Heart right ventricle (tissue), 16 donors: ENCODE measurements at places on chromosomes 2 and 18. TPM values are rescaled to one million over a fixed set of nuclear protein-coding genes. Genes with fewer than 3 reads are reported as not detected.

HMSD gene
- not detected for total RNA-seq

- no peak for DNase-seq
These were observed 234.0 kb downstream of the GBX2 start for GRCh38 chr2:235934059-235934773.

DNA sequence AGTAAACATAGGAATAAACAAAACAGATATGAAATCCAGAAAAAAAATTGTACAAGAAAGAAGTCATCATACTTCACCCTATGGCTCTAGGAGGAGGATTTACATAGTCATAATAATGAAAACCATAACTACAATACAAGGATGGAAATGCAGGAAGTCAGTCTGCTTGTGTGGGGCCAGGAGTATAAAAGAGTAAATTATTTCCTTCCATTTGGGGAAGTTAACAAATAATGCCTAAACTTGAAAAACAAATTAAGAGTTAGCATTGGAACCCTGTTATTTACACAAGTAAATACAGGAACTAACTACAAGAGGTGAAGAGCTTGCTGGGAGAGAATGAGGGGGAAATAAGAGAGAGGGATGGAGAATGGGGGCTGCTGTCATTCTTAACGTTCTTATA lies 15.4 kb downstream of the TMEM163 start:
- no peak for DNase-seq

GRCh38 chr2:171180229-171180930 lies 19.7 kb upstream of the TLK1 start:
- DNase-seq: no peak

DNA sequence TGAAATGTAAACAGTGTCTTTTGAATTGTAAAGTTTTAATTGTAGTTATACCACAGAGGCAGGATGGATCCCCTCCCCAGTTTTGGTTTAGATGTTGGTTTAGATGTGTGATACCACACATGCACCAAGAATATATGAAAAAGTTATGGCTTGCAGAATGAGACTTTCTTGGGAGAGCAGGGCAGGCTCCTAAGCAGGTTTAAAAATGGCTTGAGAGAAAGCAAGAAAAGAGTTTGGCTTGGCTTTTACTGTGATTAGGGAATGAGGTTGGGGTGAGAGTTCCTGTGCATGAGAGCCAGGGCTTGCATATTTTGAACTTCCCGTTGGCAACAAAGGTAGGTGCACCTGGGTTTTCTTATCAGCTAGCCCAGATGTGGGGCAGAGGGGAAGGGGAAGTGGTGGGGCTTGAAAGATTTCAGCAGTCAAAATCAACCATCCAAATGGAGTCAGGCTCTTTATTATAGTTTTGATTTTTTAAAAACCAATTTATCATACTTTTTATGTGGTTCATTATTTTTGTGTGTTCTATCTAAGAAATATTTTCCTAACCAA lies 246.9 kb downstream of the MTX2 start:
- no peak for DNase-seq

PKP4 gene
- 36.2 TPM for total RNA-seq

- DNase-seq: no peak
These were observed 19.6 kb downstream of the MSH2 start for GRCh38 chr2:47422560-47422959.

VAMP5 gene
- 30.9 TPM for total RNA-seq

DNA sequence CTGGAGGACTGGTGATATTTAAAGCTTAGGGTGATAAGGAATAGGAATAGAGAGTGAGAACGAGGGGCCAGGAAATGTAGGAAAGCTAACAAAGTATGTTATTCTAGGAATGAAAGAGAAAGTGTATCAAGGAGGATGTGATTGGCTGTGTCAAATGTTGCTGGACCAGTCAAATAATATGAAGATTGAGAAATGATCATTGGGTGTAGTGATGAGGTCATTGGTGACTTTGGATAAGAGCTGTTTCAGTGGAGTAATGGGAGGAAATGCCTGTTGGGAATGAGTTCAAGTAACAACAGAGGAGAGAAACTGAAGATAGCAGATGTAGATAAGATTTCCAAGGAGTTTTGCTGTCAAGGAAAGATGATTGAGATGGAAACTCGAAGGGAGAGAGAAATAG lies 74.4 kb downstream of the UBE2E3 start:
- DNase-seq: no peak

DNA sequence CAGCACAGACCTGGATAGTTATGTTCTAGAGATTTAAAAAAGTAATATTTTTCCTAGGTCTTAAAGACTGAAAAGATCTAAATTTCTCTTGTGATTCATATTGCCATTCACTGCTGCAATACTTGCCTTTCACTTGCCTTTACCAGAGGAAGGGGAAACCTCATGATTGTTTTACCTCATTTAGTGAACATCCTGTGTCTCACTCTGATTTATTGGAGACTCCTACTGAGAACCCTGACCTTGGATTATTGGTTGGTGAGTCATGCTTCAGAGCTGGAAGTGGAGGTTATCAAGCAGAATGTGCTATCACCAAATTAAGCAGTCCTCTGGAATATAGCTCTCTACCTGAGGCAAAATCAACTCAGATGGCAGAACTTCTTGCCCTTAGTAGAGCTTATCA lies 500.5 kb downstream of the TSN start:
- DNase-seq: no peak

ARHGAP28 gene
- total RNA-seq: 2.6 TPM

MAP3K19 gene
- not detected for total RNA-seq

GRCh38 chr2:219125225-219125885 lies 35.3 kb downstream of the NHEJ1 start:
- DNase-seq: no peak

ASB18 gene
- 47.1 TPM for total RNA-seq

DNA sequence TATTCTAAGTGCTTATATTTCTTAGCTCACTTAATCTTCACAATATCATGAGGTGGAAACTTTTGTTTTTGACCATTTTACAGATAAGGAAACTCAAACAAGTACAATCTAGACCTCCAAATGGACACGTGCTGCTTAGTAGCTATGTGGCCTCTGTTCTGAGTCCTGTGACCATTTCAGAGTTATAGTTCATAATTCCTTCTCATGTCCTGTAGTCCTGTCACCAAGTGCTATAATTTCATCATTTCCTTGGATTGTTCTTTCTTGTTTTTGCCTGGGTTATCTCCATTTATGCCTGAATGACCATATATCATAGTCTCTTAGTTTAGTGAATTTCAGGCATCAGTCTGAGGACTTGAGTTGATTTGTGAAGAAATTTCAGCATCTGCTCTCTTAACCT lies 91.7 kb downstream of the NUP35 start:
- DNase-seq: no peak

SERPINB3 gene
- total RNA-seq: not detected

DNA sequence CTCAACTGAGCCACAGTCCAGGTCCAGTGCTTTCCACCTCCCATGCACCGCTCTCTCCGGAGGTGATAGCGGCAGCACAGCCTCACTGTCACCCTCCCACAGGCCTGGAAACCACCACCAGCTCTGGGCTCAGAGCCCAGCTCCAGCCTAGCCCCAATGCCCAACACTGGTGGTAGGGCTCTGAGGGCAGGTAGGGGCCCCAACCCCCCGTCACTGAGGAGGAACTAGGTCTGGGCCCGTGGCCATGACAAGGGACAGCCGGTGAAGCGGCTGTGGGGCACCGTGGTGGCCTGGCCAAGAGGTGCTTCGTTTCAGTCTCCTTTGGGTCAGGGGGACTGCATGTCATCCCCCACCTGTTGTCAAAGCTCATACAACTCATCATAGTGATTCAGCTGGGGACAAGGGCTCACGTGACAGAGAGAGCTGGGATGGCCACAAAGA lies 5.5 kb upstream of the TMEM214 start:
- no peak for DNase-seq

DNA sequence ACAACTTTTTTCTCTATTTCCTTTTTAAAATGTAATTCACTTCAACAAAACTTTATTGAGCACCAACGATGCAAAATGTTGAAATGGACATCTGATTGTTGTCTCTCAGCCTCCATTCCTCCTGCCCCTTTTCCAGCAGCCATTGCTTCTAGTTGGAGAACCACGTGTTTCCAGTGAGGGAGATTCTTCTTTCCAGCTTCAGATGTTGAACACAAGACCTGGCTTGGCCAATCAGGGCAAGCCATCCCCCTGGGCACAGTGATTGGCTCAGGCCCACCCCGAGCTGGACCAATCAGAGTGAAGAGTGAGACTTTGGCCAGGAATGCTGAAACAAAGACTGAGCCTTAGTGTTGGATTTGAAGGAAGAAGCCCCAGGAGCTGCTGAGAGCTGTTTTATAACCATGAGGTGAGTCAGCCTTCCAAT lies 59.0 kb downstream of the E2F6 start:
- DNase-seq: no peak

POTEC gene
- total RNA-seq: not detected

GRCh38 chr2:149355716-149356422 lies 25.5 kb downstream of the LYPD6 start:
- no peak for DNase-seq

GRCh38 chr2:218149098-218149497 lies 17.7 kb downstream of the CXCR1 start:
- no peak for DNase-seq

IL36G gene
- total RNA-seq: not detected

PLEKHB2 gene
- 50.4 TPM for total RNA-seq

CFAP221 gene
- total RNA-seq: 2.2 TPM

OSGEPL1 gene
- 10.0 TPM for total RNA-seq

FRZB gene
- 1.3 TPM for total RNA-seq

GRCh38 chr18:11407940-11408339 lies 201.5 kb upstream of the SLC35G4 start:
- DNase-seq: no peak

- DNase-seq: peak; percentile 32
These were observed 81.6 kb downstream of the TWIST2 start for GRCh38 chr2:238929242-238930081.

GRCh38 chr18:41870191-41870590 lies 84.8 kb upstream of the PIK3C3 start:
- DNase-seq: no peak

ZNF514 gene
- 10.0 TPM for total RNA-seq

DNA sequence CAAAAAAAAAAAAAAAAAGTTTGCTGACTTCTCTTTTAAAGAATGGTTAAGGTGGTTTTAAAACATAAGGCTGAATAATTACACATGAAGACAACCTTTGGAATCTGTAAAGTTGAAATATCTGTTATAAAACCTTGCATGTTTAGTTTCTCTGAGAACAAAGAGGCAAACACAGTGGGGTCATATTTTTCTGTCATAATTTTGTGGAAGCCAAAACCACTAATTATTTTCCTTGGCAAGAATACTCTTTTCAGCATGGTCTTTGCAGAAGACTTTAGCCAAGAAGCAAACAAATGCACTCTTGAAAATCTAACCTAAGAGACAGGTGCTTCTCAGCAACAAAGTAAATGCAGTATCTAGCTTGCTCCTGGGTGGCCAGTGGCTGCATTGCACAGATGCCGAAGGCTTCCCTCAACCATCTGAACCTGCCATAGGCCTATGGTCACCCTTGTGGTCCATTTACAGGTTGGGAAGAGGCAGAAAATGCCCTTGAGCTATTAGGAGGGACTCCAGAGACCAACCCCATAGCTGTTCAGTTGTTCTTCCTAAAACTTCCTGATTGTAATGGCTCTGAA lies 44.8 kb downstream of the ZAP70 start:
- no peak for DNase-seq

CCDC68 gene
- total RNA-seq: 7.1 TPM

SPP2 gene
- total RNA-seq: not detected

GRCh38 chr18:78221496-78221895 lies 758.1 kb upstream of the SALL3 start:
- DNase-seq: no peak

DNA sequence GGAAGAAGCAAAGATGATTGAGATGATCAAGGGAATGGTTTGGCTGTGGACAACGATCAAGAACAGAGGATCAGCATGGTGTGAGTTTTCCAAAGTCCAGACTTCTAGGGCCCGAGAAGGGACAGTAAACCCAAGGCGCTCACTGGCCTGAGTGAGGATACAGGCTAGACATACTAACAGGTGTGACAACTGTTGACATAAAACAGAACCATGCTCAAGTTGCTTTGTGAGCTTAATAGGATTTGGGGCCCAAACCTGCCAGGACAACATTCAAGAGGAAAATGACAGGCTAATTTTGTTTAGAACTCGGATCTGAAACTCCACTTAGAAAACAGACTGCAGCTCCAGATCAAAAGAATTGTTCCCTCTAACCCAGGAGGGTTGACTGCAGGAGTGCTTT lies 68.1 kb upstream of the ACKR3 start:
- DNase-seq: no peak

DNA sequence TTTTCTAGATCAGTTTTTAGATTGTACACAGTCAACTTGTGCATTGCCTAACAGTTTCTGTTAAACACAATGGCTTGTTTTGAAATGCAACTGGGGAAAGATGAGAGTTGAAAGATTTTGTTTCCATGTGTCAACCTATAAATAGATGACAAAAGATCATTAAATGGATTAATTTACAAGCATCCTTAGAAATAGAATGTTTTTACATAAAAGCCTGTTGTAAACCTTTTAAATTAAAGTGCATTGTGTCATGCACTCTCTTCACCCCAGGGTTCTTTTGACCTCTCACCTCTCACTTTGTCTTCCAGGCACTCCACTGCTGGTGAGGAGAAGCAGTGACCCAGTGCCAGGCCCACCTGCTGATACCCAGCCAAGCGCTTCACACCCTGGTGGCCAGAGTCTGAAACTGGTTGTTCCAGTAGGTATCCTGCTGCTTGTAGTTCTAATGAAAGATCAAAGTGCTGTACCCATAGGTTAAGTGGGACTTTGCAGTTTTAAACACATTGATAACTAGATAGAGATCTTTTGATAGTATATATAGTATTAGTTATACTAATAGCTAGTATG lies 502.1 kb downstream of the PARD3B start:
- DNase-seq: no peak

DNA sequence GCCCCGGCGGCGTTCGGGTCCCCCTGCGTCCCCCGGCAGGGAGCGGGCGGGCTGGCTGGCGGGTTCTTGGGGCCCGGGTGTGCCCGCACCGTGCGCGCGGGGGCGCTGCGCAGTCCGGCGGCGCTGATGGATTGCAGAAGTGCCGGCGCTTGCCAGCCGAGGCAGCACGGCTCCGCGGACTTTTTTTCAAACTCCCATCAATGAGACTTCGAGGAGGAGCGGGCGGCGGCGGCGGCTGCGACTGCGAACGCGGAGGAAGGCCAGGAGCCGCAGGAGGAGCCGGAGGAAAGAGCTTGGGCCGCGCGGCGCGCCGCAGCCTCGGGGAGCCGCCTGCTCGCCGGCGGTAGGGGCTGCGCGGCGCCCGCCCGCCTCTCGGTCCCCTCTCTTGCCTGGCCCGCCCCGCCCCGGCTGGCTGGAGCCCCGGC lies at the start of gene GLI2:
Gene GLI2, plus strand, starts transcription at position 123 of the 425 bp plus-strand sequence. CDS start 61,453 bp downstream, outside the sequence.
- DNase-seq: peak; percentile 75

SAG gene
- not detected for total RNA-seq
